ENCODE measurements at places on chromosomes 2 and 18.

DNA sequence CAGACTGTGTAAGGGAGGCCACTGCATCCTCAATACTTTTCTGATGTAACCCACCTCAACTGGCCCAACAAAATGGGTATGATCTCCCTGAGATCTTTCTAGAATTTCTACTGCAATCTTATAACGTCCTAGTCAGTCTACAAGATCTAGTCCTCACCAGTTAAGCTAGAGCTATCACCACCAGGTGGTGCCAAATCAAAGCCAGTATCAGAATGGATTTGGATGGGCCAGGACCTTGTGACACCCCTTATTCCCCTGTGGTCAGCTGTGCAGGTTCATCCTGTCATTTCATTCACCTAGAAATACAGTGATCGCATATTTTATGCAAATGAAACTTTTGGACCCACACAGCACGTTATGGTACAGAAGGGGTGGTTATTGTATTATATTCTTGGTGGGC is 90.3 kb downstream of the OLA1 start:
- no peak for DNase-seq

DNA sequence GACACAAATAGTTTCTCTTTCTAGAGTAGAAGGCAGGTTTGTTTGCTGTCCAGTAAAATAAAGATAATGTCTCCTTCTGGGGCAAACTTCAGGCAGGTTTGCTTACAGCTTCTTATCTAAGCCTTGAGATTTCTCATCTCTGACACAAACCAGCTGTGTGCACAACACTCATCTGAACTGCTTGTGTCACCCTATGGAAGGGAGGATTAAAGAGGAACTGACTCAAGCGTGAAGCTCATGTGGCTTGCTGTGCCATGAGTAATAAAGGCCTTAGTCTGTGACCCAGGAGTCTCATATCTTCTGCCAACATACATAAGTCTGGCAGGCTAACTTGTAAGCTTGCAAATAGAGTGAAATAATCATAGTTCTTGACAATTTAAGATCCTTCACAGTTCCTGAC is 24.2 kb upstream of the CPO start:
- no peak for DNase-seq

DNA sequence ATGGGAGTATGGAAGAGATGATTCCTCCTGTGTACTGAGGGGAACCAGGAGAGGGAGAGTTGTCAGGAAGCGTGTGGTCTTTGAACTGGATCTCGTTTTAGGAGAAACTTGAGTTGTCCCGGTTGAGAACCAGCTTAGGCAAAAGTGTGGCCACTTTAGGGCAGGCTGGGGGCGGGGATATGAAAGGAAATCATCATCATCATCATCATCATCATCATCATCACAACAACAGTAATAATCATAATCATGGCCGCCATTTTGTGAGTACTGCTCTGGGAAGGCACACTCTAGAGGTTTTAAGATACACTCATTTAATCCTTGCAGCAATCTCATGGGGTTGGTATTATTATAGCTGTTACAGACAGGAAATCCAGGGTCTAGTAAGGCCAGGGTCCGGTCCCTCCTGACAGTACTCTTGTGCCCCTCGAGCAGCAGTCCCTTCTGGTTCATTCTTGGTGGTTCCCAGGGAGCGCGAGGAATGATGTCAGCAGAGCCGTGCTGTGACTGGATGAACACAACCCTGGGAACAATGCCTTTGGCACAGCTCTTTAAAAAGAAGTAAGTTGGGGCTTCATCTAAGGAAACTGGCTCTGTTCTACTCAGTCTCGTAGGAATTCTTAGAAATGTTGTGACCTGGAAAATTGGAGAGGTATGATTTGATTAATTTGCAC is 33.8 kb downstream of the PARD3B start:
- DNase-seq, result no peak

DNA sequence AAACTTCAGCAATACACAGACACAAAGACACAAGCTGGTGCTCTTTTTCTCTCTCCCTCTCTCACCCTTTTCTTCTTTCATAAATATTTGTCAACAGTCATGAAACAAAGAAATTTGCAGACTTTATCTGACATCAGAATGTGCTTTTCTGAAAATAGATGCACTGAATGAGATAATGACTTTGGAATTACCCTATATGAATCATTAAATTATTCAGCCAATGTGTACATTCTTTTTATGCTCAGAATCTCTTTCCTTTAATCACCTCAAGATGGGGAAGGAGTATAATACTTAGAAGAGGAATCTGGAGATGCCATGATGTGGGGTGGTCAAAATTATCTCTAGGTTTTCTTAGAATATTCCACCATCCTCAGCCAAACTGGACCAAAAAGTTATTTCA is 289.9 kb downstream of the LRRTM1 start:
- DNase-seq, result no peak

GRCh38 chr2:232767866-232768265 is 8.5 kb downstream of the KCNJ13 start:
- no peak for DNase-seq

- DNase-seq, result no peak
These were observed 11.3 kb downstream of the MC5R start for GRCh38 chr18:13835202-13835601.

GRCh38 chr2:16186661-16187481 is 246.5 kb downstream of the MYCN start:
- no peak for DNase-seq

DNA sequence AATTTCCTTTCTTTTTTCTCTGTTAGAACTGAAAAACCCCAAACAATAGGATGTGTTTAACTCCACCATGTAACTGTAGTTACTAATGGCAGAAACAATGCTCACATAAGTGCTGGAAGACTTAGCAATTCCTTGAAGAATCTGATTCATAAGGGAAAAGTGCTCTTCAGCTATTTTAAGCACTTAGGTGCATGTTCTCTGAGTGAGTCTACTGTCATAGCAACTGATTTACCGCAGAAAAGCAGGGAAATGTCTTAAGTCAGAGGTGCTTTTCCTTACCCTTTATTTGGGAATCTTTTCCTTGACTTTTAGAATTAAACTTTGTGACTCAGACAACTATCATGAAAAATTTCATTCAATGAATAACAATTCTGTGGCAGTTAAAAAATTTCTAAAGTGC is 65.4 kb upstream of the NABP1 start:
- DNase-seq, result no peak

GRCh38 chr2:30527859-30528258 is 80.8 kb downstream of the LCLAT1 start:
- DNase-seq, result no peak

GRCh38 chr18:49768051-49768391 is 45.3 kb downstream of the ACAA2 start:
- DNase-seq, result peak; percentile 75

DNA sequence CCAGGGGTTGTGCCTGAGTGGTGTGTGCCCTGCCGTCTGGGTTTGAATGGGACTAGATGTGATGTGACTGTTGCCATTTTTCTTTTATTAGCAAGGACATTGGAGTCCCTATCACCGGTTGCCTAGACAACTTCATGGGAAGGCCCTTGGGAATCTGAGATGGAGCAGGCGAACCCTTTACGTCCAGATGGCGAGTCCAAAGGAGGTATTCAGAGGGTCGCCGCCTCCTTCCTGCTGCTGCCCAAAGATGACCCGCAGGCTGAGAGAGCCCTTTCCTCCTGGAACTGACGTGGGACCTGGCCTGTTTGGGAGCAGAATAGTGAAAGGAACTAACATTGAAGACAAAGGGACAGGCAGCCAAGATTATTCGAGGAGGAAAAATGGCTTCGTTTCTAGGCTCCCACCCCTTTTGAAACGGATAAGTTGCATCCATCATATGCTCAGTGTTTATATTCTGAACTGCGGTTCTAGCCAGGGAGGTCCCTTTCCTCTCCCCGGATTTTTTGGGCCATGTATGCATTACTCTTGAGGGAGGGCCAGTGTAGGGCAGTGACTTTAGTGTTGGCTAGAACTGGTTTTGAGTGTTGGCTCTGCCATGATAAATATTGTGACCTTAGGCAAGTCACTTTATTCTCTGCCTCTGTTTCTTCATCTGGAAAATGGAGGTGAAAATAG is 673 bp downstream of the CENPO start:
- DNase-seq, result no peak

- no peak for DNase-seq
These were observed 18.9 kb upstream of the ST3GAL5 start for GRCh38 chr2:85907671-85908157.

GRCh38 chr2:71602581-71602980 is 149.2 kb downstream of the DYSF start:
- DNase-seq, result peak; percentile 34

DNA sequence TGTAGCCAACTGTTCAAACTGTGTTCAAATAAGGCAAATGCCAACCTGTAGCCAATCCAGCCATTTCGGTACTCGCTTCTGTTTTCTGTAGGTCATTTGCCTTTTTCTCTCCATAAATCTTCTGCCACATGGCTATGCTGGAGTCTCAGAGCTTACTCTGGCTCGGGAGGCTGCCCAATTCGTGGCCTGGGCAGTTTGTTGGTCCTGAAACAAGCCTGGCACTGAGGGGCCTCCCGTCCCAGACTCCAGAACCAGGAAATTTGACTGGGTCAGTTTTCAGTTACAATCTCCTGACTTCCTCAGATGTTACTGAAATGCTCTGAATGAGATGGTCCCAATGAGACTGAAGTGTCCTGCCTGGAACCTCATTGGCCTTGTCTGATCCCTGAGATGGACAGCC is 120.8 kb upstream of the NPAS2 start:
- no peak for DNase-seq

DNA sequence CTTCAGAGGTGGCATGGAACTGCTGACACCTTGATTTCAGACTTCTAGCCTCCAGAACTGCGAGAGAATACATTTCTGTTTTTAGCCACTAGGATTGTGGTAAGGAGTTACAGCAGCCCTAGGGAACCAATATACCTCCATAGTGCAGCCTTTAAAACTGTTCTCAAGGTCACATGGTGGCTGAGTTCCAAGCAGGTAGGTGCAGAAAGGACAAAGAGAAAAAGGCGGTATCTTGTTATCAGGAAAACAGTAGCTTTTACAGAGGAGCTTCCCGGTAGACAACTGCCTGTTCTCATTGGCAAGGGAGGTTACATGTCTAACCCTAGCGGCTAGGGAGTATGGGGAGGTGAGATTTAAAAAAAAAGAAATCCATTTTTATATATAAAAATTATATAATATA is 96.2 kb upstream of the BCL2L11 start:
- no peak for DNase-seq

GRCh38 chr2:184534986-184535385 is 63.3 kb upstream of the ZNF804A start:
- DNase-seq, result no peak

GRCh38 chr2:32946314-32947075 is at the start of gene LTBP1:
TSS of gene LTBP1 (plus strand) at chr2:32946953. CDS start at chr2:32947325, 372 bp downstream.
- DNase-seq, result peak; percentile 78

GRCh38 chr2:204114295-204115136 is 178.0 kb downstream of the ICOS start:
- no peak for DNase-seq

- peak; percentile 91 for DNase-seq
These were observed 874 bp downstream of the CLIP4 start for GRCh38 chr2:29115797-29116781.

- DNase-seq, result no peak
These were observed 5.5 kb downstream of the ASAP2 start for GRCh38 chr2:9212010-9212635.

- no peak for DNase-seq
These were observed 4.3 kb downstream of the AOX1 start for GRCh38 chr2:200590090-200590489.

- DNase-seq, result no peak
These were observed 715 bp upstream of the CFAP36 start for GRCh38 chr2:55518841-55519165.

DNA sequence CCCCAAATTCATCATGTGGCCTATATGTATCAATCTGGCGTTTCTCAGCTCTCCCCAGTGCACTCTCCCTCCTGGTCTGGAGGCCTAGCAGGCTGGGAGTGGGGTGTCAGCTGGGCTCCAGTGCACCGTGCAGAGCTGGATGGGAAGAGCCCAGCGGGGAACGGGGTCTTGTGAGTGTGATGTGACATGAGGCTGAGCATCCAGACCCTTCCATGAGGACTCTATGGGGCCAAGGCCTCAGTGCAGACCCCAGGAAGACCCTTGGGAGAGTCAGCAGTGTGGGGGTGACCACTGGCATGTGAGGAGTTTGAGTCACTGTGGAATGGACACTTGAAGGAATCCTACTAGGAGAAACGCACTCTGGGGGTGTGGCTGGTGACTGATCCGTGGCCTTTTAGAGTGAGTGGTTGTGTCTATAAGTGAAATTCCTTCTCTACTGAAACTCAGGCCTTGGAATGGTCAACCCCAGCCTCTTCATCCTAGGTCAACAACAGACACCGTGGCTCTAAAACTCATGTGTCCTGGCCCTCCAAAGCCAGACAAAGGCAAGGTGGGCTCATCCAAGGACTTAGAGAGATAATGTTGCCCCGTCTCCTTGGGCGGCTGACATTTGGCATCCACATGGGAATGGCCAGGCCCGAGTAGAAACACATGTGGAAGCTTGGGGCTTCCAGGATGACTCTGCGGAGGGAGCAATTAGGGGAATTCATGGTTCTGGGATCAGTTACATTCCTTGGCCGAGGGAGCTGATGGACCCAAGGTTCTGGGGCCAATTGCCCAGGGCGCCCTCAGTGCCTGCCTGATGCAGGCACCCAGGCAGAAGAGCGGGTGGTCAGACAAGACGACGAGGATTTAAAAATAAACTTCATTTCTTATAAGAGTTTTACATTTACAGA is 156.0 kb upstream of the TWIST2 start:
- DNase-seq, result no peak

- no peak for DNase-seq
These were observed 25.8 kb downstream of the PHLPP1 start for GRCh38 chr18:62741118-62741566.

DNA sequence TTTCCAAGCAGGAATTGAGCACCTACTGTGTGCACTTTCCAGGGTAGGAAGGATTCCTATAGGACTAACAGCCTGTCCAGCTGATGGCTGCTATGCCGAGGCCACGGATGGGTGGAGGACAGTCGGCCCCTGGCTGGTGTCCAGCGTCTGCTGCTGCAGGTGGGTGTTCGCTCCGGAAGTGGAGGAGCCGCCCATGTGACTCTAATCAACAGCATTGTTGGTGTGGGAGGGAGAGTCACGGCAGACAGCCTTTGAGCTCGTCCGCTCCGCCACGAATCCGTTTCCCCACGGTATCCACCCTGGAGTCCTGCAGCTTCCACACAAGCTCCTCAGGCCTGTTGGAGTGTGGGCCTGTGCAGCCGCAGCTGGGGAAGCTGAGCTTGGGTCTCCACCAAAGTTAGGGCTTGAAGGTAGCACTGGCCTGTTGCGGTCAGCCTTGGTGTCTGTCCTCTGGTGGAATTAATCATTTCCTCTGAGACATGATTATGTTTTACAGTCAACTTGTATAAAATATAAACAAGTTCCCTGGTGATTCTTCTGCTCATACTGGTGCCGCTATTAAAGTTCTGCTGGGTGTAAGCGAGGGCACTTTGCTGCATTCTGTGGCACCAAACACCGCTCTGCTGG is 185.9 kb upstream of the TPO start:
- DNase-seq, result no peak

GRCh38 chr2:189608170-189608569 is 27.6 kb upstream of the SLC40A1 start:
- no peak for DNase-seq

DNA sequence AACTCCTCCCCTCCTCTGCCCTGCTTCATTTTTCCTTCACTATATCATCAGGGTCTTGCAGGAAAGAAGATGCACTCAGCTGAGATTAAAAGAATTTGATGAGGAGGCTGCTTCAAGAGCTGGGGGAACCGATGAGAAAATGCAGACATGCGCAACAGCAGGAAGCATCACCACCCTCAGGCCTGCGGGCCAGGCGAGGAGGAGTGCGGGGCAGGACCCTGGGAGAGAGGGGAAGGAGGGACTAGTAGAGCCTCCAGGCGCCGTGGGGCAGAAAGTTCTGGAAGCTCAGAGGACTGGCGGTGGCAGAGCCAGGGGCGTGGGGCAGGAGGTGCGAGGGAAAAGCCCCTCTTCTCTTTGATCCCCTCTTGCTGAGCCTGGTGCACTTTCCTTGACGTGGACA is 108.2 kb downstream of the CD226 start:
- no peak for DNase-seq
